ENCODE measurements at places on chromosomes 16 and 17.

DNA sequence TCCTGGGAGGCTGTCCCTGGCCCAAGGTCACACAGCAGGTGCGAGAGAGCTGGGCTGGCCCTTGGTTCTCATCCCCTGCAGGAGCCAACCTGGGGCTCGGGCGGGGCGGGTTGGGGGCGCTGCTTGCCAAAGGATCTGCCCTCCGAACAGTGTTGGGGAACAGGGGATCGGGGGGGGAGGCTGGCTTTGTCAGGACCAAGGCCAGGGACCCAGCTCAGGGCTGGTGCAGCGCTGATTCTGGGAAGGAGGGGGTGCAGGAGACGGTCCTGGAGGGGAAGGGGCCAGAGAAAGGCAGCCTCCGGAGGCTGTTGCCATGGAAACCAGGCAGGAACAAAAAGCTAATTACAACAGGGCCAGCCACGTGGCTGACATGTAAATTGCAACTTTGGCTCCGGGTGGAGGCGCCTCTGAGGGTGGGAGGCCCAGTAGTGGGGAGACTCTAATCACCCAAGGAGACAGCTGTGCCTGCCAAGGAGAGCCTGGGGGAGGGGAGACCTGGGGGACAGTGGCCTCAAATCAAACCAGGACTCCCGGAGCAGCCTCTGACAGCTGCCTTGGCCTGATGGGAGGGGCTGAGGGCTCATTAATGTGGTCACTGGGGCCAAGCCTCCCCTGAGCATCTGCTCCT lies 1.3 kb downstream of the TUBB3 start:
- DNase-seq, result peak; percentile 25

DNA sequence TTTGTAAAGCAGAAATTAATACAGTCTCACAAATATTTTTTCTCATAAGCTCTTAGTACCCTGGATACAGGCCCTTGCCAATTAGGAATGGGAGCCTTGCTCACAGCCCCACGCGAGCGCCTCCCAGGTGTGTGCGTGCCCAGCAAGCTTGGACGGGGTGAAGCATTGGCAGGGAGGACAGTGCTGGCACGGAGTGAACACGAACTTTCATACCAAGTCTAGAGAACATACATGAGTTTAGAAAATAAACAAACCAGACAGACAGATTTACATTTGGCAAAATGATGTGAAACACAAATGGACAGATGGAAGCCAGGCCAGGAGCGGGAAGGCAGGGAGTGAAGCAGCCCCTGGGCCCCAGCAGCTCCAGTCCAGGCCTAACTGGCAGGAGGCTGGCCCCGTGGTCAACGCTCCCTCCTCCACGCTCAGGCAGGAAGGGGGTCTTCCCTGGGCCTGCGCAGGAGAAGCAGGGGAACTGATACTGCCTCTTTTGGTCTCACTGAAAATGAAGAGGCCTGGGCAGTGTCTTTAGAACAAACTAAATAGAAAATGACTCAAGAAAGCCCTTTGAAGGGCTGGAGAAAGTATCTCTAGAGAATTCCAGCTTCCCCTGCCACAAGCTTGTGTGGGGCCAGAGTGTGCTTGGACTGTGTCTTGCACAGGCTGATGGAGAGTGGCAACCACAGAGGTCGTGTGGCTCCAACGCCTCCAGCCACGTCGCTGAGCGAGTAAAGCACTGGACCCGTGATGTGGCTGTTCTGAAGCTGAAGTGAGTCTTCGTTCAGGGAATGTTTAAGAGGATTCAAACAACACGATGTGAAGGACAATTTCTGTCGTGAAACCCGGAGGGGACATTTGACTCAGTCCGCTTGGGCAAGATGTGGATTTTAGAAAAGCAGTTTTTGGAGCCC lies 9.9 kb upstream of the FOXJ1 start:
- DNase-seq, result no peak

DNA sequence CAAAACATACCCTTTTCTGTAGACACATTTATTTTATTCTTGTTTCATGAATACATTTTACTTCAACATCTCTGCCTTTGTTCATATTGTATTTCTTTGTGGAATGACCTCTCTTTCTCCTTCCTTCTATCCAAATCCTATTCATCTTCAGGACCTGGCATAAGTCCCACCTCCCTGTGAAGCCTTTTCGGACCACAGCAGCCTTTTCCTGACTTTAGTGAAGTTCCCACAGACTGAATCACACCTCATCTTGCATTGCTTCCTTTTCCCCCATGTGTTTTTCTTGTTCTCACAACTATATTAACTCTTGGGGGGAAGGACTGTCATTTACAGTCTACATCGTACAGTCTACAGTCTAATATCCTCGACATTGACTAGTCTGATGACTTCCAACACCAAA lies 58.2 kb downstream of the MFSD11 start:
- no peak for DNase-seq

DNA sequence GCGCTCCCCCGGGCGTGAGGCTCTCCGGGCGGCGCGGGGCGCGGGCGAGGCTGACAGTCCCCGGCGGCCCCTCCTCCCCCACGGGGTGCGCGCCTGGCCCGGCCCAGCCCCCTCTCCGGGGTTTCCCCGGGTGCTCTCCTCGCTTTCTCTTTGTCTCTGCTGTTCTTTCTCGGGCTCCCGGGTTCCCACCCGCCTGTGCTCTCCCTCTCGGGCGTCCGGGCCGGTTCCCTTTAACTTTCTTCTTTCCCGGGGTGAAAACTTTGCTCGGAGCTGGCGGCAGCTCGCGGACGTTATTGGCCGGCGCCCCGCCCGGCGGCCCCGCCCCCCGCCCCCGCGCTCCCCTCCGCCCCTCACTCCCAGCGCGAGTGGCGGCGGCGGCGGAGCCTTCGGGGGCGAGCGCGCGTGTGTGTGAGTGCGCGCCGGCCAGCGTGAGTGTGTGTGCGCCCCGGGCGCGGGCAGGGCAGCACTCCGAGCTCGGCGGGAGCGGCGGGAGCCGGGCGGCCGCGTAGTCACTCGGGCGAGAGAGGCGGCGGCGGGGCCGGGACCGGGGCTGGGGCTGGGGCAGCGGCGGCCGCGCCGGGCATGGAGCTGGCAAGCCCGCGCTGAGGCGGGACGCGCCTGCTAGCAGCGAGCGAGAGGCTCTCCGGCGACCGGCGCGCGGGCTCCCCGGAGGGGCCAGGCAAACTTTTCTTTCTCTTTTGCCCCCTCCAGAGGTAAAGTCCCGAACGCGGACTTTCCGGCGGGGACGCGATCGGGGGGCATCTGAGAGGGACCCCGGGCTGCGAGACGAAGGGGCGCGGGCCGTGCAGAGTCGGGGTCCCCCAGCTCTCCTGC lies at the start of gene NTN1:
Gene NTN1, plus strand, starts transcription at position 353 of the 834 bp plus-strand sequence. CDS start 864 bp downstream, outside the sequence.
- peak; percentile 66 for DNase-seq

GRCh38 chr17:81097134-81097942 lies 62.4 kb downstream of the BAIAP2 start:
- peak; percentile 62 for DNase-seq

DNA sequence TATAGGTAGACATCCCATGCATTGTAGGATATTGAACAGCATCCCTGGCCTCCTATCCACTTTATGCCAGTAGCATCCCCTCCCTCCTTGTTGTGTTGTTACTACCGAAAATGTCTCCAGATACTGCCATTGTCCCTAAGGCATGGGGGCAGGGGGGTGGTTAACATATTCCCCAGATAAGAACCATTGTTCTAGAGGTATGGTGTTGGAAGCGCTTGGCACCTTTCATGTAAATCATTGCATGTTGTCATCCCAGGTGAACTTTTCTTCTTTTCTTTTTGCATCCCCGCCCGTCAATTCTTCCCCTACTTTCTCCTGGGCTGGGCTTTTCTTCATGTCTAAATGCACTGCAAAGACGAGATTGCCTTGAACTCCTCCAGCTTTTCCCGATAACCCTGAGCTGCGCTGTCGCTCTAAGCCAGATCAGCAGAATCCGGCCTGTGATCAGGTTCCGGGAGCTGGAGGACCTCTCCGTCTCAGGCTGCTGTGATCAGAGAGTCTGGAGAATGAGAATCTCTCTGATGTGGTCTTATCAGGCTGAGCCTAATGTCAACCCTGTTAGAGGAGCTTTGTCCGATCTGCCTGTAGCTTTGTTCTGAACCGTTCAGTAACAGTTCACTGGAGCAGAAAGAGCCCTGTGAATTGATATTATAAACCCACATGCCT lies 76.2 kb downstream of the RBFOX1 start:
- no peak for DNase-seq

DNA sequence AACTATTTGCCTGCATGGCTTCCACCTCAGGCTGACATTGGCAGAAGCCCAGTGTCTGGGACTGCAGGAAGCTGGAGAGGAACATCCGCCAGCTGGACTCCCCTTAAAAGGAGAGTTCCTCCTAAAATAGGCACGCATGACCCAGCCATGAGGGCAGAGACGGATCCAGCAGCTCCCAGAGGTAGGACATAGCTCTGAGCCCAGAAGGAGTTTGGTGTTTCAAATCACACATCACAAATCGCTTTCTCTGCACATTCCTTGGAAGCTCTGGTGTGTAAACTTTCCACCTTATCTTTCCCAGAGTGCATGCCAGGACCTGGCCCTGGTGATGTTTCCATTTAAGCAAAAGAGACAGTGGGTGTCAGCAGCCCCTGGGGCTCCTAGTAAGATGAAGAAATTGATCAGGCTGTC lies 231.1 kb upstream of the CDH5 start:
- DNase-seq, result no peak

DNA sequence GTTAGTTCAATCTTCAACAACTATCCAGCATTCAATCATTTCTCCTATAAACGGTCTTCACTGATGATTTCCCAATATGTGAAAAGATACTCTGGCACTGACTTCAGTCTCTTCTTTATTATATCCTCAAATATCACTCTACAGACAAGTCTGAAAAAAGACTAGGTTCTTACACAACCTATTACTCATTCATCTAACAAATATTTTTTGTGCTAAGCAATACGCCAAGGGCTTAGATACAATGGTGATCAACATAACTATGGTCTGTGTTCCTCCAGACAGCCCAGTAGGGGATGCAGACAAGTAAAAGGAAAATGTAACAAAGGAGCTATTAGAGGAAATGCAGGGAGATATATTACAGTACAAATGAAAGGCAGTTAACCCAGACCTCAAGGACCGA lies 63.9 kb downstream of the MYO1D start:
- no peak for DNase-seq

- no peak for DNase-seq
Measured at GRCh38 chr16:80317599-80318037, 223.2 kb upstream of the DYNLRB2 start.

GRCh38 chr17:64983708-64984107 lies 64.4 kb upstream of the LRRC37A3 start:
- no peak for DNase-seq

- DNase-seq, result peak; percentile 7
Measured at GRCh38 chr16:72203401-72203800, 31.4 kb upstream of the PMFBP1 start.

GRCh38 chr16:46673320-46674013 lies 15.5 kb downstream of the VPS35 start:
- DNase-seq, result peak; percentile 34

- no peak for DNase-seq
Measured at GRCh38 chr17:32388613-32389459, 38.9 kb downstream of the ZNF207 start.

- DNase-seq, result no peak
Measured at GRCh38 chr17:20158580-20158979, 149.4 kb downstream of the SPECC1 start.

- no peak for DNase-seq
Measured at GRCh38 chr17:73137376-73137775, 27.4 kb upstream of the SSTR2 start.

DNA sequence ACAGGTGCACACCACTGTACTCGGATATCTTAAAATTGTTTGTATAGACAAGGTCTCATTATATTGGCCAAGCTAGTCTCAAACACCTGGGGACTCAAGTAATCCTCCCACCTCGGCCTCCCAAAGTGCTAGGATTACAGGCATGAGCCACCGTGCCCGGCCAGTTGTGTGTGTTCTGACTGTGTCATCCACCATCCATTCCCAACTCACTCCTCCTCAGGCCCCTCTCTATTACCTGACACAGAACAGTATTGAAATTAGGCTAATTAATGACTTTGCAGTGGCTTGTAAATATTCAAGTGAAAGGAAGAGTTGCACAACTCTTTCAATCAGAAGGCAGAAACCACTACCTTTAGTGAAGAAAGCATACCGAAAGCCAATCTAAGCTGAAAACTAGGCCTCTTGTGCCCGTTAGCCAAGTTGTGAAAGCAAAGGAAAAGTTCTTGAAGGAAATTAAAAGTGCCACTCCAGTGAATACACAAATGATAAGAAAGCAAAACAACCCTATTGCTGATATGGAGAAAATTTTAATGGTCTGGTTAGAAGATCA lies 28.7 kb downstream of the GOSR1 start:
- no peak for DNase-seq

GRCh38 chr16:21667575-21667974 lies 3.8 kb downstream of the OTOA start:
- DNase-seq, result no peak

DNA sequence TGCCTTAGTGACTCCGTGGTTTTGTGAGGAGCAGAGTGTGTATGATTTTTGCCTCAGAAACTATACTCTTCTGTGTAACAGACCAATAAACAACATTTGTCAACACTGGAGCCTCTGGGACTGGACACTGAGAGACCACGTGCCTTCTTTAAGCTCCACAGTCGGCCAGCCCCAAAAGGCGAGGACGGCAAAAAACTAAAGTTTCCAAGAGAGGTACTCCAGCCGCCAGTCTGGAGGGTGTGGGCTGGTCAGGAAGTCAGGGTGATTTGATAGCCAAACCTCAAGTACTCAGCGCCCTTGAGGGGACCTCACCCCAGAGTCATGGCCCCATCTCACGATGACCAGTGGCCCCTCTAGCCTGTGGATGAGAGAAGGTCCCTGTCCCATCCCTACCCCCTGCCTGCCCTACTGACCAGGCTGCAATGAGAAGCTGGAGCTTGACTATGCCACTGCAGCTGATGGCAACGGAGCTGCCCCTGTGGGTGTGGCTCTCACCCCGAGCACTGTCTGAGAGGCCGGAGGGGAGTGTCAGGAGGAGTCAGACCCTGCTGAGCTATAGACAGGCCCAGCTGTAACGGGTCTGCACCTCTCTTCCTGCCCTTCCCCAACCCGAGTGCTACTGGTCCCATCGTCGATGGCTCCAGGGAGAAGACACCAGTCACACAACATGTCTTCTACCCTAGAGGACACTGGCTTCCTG lies 19.8 kb downstream of the MNT start:
- DNase-seq, result no peak

- DNase-seq, result no peak
Measured at GRCh38 chr16:48112600-48112999, 43.2 kb downstream of the ABCC12 start.

GRCh38 chr17:14212401-14212800 lies 24.3 kb downstream of the CDRT15 start:
- DNase-seq, result no peak

- DNase-seq, result peak; percentile 75
Measured at GRCh38 chr17:40191237-40192208, 14.3 kb downstream of the RAPGEFL1 start.

- no peak for DNase-seq
Measured at GRCh38 chr16:79914961-79915720, 314.6 kb upstream of the MAF start.

Data from activated naive CD8-positive, alpha-beta T cell treated with anti-CD3 and anti-CD28 coated beads, Interleukin-2, amount 50 U/mL, for 24 hours (primary cell).